Esophagus muscularis mucosa (tissue), 4 donors: ENCODE measurements at places on chromosomes 7 and 10. TPM values are rescaled to one million over a fixed set of nuclear protein-coding genes. Genes with fewer than 3 reads are reported as not detected.

Gene TAS2R38
- total RNA-seq, result not detected

Gene ACBD5
- 15.4 TPM for total RNA-seq

Gene FKBP14
- 6.3 TPM for total RNA-seq

Gene MYPN
- total RNA-seq, result 0.83 TPM

DNA sequence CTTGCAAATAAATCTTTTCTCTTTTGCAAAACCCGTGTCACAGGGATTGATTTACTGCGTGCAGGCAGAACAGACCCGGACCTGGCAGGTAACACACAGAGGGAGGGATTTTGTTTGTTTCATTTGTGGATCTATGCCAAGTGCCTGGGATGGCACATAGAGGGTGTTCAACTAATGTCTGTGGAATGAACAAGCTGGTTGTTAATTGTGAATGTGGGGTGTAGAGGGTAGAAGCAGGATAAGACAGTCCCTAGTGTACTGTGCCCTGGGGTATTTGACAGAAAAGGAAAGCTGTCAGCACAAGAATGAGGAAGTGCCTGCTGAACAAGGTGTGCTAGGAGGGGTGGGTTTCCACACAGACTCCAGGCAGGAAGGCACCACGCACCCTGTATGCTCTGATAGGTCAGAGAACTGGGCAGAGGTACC is 331.8 kb downstream of the CALN1 start:
- H3K4me1 ChIP-seq, result no peaks in the 10 kb centered on the region
- H3K27me3 ChIP-seq, result no peaks in the 10 kb centered on the region
- no peak overlapping the region for H3K27ac ChIP-seq
- H3K4me3 ChIP-seq, result no peak overlapping the region
- no peak for DNase-seq

DNA sequence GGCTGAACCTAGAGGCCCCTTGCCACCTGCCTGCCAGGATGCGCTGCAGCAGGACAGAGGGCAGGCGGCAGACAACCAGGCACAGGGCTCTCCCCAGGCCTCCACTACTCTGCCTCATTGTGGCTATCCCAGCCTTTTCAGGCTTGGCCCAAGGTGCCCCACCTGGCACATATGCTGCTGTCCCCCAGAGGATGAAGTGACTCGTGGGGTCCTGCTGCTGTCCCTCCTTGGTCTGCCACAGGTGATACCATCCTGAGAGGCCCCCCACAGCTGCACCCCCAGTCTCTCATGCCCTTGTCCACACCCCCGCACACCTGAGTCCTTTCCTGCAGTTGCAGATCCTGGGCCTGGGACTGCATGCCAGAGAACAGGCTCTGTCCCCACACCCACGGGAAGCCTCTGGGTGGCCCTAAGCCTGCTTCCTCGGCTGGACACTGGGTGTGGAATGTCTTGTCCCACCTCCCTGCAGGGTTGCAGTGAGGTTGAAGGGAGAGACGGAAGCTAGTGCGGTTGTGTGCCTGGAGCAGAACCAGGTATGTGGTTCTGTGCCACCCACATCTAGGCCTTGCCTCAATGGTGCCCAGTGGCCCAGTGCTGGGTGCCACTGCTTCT is 55.3 kb downstream of the RASGEF1A start:
- no peak overlapping the region for H3K27ac ChIP-seq
- H3K36me3 ChIP-seq, result no peaks in the 10 kb centered on the region
- H3K4me3 ChIP-seq, result no peak overlapping the region
- H3K27me3 ChIP-seq, result no peaks in the 10 kb centered on the region
- DNase-seq, result no peak

GRCh38 chr7:121575194-121575765 is 179.2 kb upstream of the FAM3C start:
- no peak overlapping the region for H3K4me3 ChIP-seq
- no peak for DNase-seq
- H3K27ac ChIP-seq, result no peak overlapping the region
- H3K4me1 ChIP-seq, result no peaks in the 10 kb centered on the region
- no peaks in the 10 kb centered on the region for H3K27me3 ChIP-seq

DNA sequence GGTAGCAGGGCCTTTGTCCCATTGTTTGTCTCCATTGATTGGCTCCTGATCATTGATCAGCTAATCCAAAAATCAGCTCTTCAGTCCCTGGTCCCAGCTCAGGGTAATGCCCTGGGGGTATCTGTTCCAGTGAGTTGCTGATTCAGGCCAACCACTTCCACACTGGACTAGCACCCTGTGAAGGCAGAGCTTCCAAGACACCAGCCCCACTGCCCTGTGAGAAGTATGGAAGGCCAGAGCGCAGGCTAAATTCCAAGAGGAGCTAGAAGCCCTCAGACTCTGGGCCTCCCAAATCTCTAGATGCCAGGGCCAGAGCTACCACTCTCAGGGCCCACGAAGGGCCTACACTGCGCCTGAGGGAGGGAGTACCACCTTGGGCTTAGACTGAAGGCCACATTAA is 10.4 kb downstream of the TMEM72 start:
- no peaks in the 10 kb centered on the region for H3K36me3 ChIP-seq
- no peak overlapping the region for H3K27ac ChIP-seq
- H3K27me3 ChIP-seq, result no peaks in the 10 kb centered on the region
- no peaks in the 10 kb centered on the region for H3K4me1 ChIP-seq

DNA sequence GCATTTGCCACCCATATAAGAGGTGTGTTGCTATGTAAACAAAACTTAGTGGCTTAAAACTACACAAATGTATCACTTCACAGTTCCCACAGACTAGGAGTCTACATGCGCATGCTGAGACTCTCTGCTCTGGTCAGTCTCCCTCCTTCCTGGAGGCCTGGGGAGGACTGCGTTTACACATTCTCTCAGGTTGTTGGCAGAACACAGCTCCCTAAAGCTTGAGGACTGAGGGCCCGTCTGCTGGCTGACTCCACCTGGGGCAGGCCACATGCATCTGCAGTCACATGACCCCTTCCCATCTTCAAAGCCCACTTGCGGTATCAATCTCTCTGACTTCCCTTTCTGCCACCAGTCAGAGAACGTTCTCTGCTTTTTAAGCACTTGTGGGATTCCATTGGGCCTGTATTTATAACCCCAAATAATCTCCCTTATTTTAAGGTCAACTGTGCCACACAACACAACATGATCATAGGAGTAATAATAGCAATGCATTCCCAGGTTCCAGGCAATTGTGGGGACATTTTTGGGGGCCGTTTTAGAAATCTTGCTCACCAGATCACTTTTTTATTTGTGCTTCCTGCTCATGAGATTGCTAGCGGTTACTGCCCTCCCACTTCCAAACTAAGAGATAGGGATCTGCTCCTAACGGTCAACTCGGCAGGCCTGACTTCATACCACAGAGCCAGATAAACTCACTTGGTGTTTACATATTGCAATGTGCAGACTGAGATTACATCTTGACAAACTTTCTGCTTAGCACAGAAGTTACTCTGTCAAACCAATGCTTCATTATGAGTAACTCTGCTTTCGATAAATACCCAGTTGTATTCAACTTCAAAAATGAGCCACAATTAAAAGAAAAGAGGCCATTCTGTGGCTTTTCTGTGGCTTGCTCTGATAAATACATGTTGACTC is 96.3 kb downstream of the ALOX5 start:
- H3K27me3 ChIP-seq, result no peaks in the 10 kb centered on the region
- DNase-seq, result peak; percentile 90
- no peak overlapping the region for H3K4me3 ChIP-seq
- no peaks in the 10 kb centered on the region for H3K36me3 ChIP-seq

DNA sequence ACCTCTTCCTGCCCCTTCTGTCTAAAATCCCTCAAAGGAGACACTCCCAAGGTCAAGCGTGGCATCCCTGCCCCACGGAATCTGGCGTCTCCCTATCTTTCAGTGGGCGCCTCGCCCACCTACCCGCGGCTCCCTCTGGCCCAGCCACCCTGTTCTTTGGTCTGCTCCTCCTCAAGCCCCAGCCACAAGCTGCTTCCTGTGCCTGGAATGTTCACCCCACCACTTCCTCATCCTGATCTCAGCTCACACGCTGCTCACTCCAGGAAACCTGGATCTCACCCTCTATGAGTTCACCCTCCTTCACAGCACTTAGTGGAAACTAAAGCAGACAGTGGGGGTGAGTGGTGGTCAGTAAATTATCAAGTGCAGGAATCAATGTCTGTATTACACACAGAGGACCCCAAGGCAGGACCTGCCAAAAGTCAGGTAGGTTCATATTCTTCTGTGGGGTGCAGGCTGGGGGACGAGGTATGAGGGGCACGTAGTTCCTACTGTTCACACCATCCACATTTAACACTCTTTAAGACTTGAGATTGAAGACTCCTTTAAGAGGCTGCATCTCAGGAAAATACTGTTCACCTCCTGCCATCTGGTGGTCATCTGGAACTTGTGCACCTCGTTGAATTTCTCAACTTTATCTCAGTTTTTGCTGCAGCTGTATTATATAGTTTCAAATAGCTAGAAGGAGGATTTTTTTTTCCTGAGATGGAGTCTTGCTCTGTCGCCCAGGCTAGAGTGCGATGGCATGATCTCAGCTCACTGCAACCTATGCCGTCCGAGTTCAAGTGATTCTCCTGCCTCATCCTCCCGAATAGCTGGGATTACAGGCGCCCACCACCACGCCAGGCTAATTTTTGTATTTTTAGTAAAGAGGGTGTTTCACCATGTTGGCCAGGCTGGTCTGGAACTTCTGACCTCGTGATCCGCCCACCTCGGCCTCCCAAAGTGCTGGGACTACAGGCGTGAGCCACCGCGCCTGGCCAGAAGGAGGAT is 166.6 kb downstream of the ARHGAP21 start:
- H3K4me1 ChIP-seq, result no peaks in the 10 kb centered on the region
- peak; percentile 82 for DNase-seq
- no peaks in the 10 kb centered on the region for H3K27me3 ChIP-seq
- no peak overlapping the region for H3K27ac ChIP-seq

DNA sequence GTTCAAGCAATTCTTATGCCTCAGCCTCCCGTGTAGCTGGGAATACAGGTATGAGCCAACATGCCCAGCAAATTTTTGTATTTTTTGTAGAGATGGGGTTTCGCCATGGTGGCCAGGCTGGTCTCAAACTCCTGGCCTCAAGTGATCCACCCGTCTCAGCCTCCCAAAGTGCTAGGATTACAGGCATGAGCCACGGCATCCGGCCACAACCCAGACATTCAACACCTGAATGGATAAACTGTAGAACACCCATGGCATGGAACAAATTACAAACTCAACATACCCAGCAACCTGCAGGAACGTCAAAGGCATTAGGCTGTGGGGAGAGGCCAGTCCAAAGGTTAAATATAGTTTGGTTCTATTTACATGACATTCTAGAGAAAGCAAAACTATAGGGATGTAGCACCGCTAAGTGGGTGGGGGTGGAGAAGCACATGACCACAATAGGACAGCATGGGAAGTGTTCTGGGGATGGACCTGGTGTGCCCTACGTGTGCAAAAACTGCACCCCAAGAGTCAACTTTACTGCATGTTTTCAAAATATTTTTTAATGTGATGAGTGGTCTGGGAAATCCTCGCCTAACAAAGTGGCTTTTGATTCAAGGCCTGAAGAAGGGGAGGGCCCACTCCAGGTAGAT is 6.5 kb upstream of the PGAM2 start:
- peak overlapping the region; percentile 78 for H3K27ac ChIP-seq
- H3K36me3 ChIP-seq, result peaks cover 42% of the 10 kb centered on the region
- H3K4me3 ChIP-seq, result no peak overlapping the region
- H3K4me1 ChIP-seq, result peaks cover 35% of the 10 kb centered on the region

GRCh38 chr7:144388950-144389349 is 14.5 kb downstream of the NOBOX start:
- H3K36me3 ChIP-seq, result no peaks in the 10 kb centered on the region
- H3K4me3 ChIP-seq, result no peak overlapping the region
- H3K27ac ChIP-seq, result no peak overlapping the region
- peaks cover 4% of the 10 kb centered on the region for H3K4me1 ChIP-seq

DNA sequence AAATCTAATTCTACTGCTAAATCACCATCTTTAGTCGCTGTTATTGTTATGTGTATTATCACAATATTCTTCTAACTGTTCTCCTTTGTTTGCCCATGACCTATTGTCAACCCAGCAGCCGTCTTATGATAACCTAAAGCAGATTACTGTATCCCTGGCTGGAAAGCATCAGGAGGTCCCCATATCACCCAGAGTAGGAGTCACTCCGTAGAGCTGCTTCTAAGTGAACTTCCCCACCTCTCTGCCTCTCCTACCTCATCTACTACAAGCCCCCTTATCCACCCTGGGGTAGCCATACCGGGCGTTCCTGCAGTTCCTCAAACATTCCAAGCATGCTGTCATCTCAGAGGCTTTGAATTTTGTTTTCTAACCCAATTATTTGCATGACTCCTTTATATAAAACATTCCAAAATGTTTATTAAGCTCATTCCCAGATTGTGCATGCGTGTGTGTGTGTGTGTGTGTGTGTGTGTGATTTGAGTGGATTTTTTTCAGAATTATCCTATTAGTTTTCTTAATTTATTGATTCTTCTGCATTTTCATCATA is 39.7 kb downstream of the POU6F2 start:
- H3K27me3 ChIP-seq, result no peaks in the 10 kb centered on the region
- no peaks in the 10 kb centered on the region for H3K36me3 ChIP-seq
- H3K4me3 ChIP-seq, result no peak overlapping the region

- no peaks in the 10 kb centered on the region for H3K4me1 ChIP-seq
- H3K27ac ChIP-seq, result no peak overlapping the region
- H3K4me3 ChIP-seq, result no peak overlapping the region
- no peak for DNase-seq
- no peaks in the 10 kb centered on the region for H3K36me3 ChIP-seq
- H3K27me3 ChIP-seq, result no peaks in the 10 kb centered on the region
Observed at GRCh38 chr7:86708031-86708680, 64.4 kb downstream of the GRM3 start.

DNA sequence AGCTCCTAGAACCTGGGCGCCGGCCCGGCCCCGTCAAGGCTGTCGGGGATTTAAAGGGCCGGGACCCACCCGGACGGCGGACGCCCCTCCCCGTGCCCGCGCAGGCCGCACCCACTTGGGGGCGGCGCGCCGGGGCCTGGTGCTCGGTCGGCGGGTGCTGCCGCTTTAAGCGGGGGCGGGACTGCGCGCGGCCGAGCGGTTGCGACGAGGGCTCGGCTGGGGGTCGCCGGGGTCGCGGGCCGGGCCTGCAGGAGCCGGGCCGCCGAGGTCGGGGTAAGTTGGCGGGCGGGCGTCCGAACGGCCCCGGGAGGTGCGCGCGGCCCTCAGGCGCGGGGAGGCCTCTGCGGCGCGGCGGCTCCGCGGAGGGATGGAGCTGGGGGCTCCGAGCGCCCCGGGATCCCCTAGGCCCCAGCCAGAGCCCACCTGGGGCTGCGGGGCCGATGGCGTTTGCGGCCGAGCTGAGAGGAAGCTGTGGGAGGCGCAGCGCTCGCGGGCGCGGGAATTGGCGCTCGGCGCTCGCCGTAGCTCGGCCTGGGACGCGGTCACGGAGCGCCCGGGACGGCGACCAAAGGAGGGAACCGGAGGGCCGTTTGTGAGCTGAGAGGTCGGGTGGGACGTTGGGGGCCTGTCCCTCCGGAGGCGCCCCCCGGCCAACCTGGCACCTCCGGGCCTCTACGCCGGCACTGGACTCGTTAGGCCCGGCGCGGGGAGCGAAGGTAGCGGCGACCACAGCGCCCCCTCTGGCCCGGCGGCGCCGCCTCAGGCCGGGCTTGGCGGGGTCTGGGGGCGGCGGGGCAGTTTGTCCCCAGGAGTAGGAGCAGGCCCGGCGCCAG is at the start of gene TRRAP:
Gene TRRAP (plus strand): TSS at position 168 of the 833 bp plus-strand sequence. CDS start 2,619 bp downstream, outside the sequence.
- DNase-seq, result no peak
- peaks cover 27% of the 10 kb centered on the region for H3K36me3 ChIP-seq
- H3K4me1 ChIP-seq, result peaks cover 23% of the 10 kb centered on the region
- peak within 1 kb of the TSS; percentile 91 for H3K27ac ChIP-seq
- peak within 1 kb of the TSS; percentile 100 for H3K4me3 ChIP-seq
- peaks cover 8% of the 10 kb centered on the region for H3K27me3 ChIP-seq
